ENCODE measurements at places on chromosomes 5 and 9. TPM values are rescaled to one million over a fixed set of nuclear protein-coding genes. Genes with fewer than 3 reads are reported as not detected.

GRCh38 chr9:123710299-123710698, 219.6 kb downstream of the DENND1A start:
- DNase-seq: no peak
- H3K27ac ChIP-seq: no peak overlapping the region
- no peaks in the 10 kb centered on the region for H3K36me3 ChIP-seq
- no peaks in the 10 kb centered on the region for H3K27me3 ChIP-seq

- peak overlapping the region; percentile 69 for H3K4me3 ChIP-seq
- no peaks in the 10 kb centered on the region for H3K27me3 ChIP-seq
- H3K4me1 ChIP-seq: peaks cover 59% of the 10 kb centered on the region
- peak; percentile 54 for DNase-seq
Measured at GRCh38 chr9:127977009-127977883, 3.5 kb downstream of the EEIG1 start.

DNA sequence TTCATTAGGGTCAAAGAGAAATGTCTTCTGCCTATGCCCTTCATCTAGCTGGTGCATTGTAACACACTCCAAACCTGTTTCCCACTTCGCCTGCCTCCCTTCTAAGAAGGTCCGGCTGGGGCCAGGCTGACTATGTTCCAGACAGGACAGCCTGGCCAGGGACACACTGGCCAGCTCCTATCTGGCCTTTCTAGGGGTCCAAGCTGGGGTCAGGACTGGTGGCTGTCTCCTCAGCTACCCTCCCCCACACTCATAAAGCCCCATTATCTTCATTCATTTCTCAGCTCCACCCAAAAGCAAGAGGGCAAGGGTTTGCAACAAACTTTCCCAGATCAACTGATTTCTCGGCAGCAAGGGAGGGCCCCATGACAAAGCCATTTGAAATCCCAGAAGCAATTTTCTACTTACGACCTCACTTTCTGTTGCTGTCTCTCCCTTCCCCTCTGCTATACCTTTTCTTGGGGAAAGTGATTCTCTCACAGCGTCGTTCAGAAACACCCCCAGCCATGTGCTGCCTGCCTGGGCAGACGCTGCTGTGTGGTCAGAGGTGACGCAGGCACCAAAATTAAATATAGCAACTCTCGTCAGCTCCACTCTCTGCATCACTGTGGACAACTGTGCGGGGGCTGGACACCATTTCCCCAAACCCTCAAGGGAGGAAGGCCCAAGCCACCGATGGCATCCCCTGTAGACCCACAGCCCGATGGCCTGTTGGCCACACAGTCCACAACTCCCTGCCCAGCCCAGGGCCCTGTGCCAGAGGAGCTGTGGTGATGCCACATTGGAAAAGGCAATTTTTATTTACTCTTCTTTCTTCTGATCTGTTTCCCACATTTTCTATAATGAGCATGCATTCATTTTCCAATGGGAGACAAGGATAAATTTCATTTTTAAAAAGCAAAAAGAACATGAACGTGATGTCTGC, 6.1 kb downstream of the IL13 start:
- H3K27me3 ChIP-seq: no peaks in the 10 kb centered on the region
- DNase-seq: no peak
- no peak overlapping the region for H3K4me3 ChIP-seq
- no peaks in the 10 kb centered on the region for H3K4me1 ChIP-seq

DNA sequence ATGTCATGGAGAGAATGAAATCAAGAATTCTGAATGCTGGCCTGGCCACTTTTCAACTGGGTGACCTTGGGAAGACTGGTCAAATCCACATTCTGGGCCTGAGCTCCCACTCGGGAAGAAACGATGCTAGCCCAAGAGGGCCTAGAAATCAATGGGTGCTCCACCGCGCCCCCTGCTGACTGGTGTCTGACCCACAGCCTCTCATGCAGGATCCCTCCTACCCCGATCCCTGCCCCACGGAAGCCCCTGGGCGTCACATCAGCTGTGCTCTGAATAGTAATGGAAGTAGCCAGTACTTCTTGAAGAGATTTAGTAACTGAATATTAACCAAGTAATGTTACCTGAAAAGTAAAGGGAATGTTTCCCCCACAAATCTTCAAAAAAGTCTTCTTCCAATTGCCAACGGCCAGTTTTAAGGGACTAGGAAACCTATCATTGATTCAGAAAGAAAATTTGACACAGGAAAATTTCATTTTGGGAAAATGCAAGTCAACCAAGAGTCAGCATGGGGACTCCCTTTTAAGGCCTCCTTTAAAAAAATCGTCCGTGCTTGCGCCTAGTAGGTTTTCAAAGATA, 43.9 kb downstream of the CRB2 start:
- no peak for DNase-seq
- H3K4me1 ChIP-seq: no peaks in the 10 kb centered on the region
- no peaks in the 10 kb centered on the region for H3K27me3 ChIP-seq

DNA sequence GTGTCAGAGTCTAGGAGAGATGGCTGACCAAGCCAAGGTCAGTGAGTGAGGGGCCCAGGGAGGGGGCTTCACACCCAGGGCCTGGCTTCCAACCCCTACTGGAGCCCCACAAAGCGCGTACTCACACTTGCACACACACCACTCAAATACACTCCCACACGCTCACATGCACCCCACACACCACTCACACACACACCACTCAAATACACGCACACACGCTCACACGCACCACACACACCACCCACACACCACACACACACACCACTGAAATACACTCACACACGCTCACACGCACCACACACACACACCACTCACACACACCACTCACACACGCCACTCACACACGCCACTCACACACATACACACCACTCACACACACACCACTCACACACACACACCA, 5.7 kb upstream of the ASB6 start:
- H3K27me3 ChIP-seq: no peaks in the 10 kb centered on the region
- H3K4me3 ChIP-seq: no peak overlapping the region
- no peaks in the 10 kb centered on the region for H3K36me3 ChIP-seq

PCDH1 gene
- 12.0 TPM for total RNA-seq

GRCh38 chr9:7316967-7317366, 482.6 kb downstream of the DMAC1 start:
- H3K36me3 ChIP-seq: no peaks in the 10 kb centered on the region
- no peak overlapping the region for H3K27ac ChIP-seq
- peaks cover 5% of the 10 kb centered on the region for H3K4me1 ChIP-seq
- no peak for DNase-seq
- H3K27me3 ChIP-seq: no peaks in the 10 kb centered on the region

QRFP gene
- total RNA-seq: not detected

PCDHGA12 gene
- 2.3 TPM for total RNA-seq

DBH gene
- not detected for total RNA-seq

C1QTNF3 gene
- 2.0 TPM for total RNA-seq

DNA sequence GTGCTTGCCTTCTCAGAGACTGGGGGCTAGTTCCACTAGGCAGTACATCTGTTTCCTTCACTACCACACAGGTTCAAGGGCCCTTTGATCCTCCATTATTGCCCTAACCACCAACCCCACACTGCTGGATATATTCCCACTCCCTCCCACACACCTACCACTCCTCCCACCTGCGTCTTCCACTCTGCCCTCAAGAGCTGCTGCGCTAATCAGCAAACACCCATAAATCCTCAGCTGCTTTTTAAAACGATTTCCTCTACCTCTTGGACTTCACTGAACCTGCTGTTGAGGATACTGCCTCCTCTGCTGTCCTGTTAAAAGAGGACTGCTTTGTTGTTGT, 120.9 kb downstream of the MAPKAP1 start:
- no peak overlapping the region for H3K4me3 ChIP-seq
- no peaks in the 10 kb centered on the region for H3K36me3 ChIP-seq
- no peak for DNase-seq
- no peak overlapping the region for H3K27ac ChIP-seq
- H3K27me3 ChIP-seq: no peaks in the 10 kb centered on the region

DNA sequence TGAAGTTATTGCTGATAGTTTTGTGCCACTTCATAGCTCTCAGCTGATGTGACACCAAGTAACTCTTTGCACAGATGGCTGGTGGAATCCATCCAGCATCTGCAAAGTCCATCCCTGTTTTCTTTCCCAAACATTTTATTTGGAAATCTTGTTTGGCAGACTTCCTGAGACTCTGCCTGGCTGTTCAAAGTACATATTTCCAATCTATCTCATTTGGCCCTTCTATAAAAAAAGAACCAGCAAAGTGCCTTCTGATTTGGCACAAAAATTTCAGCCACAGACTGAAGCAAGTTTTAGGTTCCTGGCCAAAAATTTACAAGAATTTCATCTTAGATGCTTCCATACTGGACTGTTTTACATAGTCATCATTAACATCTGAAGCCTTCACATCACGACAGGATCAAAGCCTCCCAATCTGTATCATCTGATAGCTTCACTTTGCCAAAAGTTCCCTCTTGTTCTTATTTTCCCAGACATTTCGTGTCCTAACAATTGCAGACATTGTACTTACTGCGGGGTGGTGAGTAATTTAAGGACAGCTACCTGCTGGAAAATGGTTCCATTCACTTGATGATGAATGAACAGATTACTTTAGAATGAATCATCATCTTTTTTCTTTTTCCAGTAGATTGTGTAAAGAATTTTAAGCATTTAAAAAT, 377.3 kb downstream of the KIAA0825 start:
- no peaks in the 10 kb centered on the region for H3K36me3 ChIP-seq
- no peak overlapping the region for H3K27ac ChIP-seq
- no peaks in the 10 kb centered on the region for H3K27me3 ChIP-seq
- no peak overlapping the region for H3K4me3 ChIP-seq
- DNase-seq: no peak
- H3K4me1 ChIP-seq: no peaks in the 10 kb centered on the region

RLN2 gene
- total RNA-seq: not detected

ZNF169 gene
- total RNA-seq: 3.0 TPM
